ENCODE measurements at places on chromosomes 2 and 18.

GRCh38 chr2:241861264-241861663, 2.6 kb upstream of the PDCD1 start:
- no peak for DNase-seq

- DNase-seq = peak; percentile 21
Measured at GRCh38 chr18:56711708-56712445, 60.7 kb downstream of the WDR7 start.

- DNase-seq = no peak
Measured at GRCh38 chr2:17933256-17933655, 54.8 kb downstream of the KCNS3 start.

GRCh38 chr2:231545105-231545902, 15.1 kb upstream of the NMUR1 start:
- DNase-seq = no peak

GRCh38 chr2:112772322-112772721, 7.9 kb upstream of the CKAP2L start:
- no peak for DNase-seq

GRCh38 chr18:75526038-75526437, 98.5 kb upstream of the SMIM21 start:
- no peak for DNase-seq

DNA sequence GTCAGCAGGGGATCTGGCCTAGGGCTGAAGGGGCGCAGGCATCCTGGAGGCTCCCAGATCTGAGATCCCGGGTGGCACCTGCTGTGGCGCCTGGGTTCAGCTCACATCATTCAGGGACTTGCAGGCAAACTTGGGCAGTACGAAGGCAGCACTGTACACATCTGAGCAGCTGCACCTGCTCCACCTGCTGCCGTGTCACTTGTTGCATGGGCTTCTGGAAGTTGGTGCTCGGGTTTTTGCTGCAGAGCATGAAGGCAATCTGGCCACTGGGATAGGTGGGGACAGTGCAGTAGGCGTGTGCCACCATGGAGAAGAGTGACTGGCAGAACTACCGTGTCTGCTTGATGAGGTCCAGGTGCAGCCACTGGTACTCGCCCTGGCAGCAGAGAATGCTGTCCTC, 48.6 kb downstream of the UGGT1 start:
- DNase-seq = no peak

GRCh38 chr2:153497938-153498629, 19.5 kb upstream of the RPRM start:
- no peak for DNase-seq

DNA sequence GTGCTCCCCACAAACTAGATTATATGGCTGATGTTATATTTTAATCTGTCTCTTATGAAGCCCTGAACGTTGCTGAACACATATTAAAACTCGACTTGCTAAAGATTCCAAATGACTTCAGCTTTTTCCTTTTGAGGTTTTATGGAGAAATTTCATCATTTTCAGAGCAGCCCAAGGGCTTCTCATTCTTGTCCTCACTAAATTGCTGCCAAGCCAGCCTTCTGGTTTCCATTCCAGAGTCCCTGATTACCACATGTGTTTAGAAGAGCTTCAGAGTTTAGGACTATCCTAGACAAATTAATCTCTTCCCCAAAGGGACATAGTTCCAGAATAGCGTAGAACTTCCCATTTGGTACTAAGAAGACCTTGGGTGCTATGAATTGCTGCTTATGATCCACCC, 77.8 kb upstream of the CCDC195 start:
- no peak for DNase-seq

GRCh38 chr2:170191166-170191866, 13.4 kb downstream of the MYO3B start:
- no peak for DNase-seq

- no peak for DNase-seq
Measured at GRCh38 chr2:218289639-218290315, 2.5 kb downstream of the TMBIM1 start.

- DNase-seq = no peak
Measured at GRCh38 chr18:48270929-48271328, 138.3 kb downstream of the ZBTB7C start.

DNA sequence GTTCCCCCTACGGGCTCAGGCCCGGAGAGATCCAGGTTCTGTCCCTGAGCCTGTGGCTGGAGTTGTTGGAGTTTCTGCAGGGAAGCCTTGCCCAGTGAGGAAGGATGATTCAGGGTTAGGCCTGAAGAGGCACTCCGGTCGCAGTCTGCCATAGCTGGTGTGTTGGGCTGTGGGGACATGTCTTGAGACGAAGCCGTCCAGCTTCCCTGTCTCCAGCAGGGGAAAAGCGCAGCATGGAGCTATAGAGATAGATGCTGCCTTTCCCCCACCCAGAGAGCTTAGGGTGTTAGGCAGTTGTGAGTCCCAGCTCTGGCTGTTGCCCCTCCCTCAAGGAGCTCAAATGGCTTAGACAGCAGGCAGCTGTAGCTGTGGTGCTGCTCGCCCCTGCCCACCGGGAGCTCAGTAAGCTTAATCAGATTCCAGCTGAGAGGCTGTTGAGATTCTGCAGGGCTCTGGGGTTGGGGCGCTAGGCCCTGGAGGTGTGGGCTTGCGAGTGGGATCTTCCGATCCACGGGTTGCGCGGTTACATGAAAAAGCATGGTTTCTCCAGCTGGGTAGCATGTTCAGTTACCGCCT, 103.9 kb downstream of the PMAIP1 start:
- no peak for DNase-seq

GRCh38 chr2:9613291-9613690, 17.5 kb downstream of the YWHAQ start:
- DNase-seq = no peak

DNA sequence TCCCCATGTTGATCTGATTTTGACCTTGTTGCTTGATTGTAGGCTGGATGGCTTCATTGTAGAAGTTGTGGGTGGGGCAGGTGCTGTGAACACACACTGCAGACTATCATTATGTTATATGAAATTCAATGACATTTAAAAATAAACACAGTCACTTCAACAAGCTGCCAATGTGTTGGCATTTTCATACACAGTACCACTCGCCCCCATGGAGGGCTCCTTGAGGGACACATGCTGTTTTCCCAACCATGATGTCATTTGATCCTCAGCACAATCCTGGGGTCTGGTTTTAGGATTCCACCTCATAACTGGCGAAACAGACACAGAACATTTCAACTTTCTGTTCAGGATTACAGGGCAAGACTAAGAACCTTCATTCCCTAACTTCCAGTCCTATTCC, 86.9 kb downstream of the ZCCHC2 start:
- DNase-seq = no peak

- no peak for DNase-seq
Measured at GRCh38 chr2:45289997-45290709, 280.9 kb upstream of the SIX2 start.

DNA sequence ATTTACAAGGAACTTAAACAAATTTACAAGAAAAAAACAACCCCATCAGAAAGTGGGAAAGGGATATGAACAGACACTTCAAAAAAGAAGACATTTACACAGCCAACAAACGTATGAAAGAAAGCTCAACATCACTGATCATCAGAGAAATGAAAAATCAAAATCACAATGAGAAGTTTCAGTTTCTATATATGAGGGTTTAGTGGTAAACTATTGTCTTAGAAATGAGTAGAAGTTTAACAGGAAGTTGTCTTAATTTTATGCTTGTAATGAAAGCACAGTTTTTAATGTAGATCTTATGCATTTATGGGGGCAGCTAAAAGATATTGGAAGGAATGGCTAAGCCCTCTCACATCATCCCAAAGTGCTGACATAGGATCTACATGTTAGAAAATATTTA, 325.4 kb downstream of the ERBB4 start:
- DNase-seq = no peak

- DNase-seq = no peak
Measured at GRCh38 chr2:150809103-150809502, 321.6 kb upstream of the RND3 start.

GRCh38 chr2:23556929-23557328, 171.9 kb downstream of the KLHL29 start:
- no peak for DNase-seq

- DNase-seq = no peak
Measured at GRCh38 chr2:47905386-47906156, 727 bp downstream of the FBXO11 start.

DNA sequence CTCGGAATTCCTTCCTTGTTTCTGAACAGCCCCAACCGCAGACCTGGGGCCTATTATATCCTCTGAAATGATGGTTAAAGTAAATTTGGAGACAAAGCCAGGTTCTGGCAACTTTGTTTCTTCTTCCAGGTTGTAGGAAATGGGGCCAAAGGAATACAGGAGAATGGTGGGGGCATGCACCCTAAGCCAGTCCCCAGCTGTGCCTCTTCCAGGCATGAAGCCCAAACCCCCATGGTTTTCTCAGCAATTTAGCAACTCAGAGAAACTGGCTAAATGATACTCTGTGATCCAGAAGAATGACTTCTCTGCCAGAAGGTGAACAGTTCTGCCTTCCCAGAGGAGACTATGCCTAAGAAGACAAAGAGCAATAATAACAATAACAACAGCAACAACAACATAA, 635.0 kb upstream of the FANCL start:
- DNase-seq = no peak

GRCh38 chr2:122206101-122206500, 450.6 kb downstream of the TSN start:
- DNase-seq = no peak

- DNase-seq = no peak
Measured at GRCh38 chr18:49640741-49641140, 78.9 kb downstream of the LIPG start.

DNA sequence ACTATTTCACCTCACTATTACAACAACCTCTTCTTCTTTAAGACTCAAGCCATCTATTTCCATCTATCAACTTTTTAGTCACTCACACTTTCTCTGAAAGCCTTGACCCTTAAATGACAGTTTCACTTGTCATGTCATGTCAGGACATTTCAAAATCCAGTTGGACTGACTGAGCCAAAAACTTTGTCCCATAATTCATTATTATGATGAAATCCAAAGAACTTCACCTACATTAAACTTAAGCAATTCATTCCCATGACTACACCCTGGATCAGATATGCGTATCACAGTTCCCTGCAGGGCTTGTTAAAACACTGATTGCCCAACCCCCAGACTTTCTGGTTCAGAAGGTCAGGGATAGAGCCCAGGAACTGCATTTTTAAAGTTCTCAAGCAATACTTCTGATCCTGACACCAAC, 26.5 kb downstream of the LDAH start:
- DNase-seq = no peak

DNA sequence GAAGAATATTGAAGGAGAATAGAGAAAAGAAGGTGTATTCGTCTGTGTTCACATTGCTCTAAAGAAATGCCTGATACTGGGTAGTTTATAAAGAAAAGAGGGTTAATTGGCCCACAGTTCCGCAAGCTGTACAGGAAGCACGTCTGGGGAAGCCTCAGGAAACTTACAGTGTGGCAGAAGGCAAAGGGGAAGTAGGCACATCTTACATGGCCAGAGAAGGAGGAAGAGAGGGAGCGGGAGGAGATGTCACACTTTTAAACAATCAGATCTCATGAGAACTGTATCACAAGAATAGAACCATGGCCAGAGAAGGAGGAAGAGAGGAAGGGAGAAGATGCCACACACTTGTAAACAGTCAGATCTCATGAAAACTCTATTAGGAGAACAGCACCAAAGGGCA, 159.6 kb upstream of the TPO start:
- DNase-seq = no peak

DNA sequence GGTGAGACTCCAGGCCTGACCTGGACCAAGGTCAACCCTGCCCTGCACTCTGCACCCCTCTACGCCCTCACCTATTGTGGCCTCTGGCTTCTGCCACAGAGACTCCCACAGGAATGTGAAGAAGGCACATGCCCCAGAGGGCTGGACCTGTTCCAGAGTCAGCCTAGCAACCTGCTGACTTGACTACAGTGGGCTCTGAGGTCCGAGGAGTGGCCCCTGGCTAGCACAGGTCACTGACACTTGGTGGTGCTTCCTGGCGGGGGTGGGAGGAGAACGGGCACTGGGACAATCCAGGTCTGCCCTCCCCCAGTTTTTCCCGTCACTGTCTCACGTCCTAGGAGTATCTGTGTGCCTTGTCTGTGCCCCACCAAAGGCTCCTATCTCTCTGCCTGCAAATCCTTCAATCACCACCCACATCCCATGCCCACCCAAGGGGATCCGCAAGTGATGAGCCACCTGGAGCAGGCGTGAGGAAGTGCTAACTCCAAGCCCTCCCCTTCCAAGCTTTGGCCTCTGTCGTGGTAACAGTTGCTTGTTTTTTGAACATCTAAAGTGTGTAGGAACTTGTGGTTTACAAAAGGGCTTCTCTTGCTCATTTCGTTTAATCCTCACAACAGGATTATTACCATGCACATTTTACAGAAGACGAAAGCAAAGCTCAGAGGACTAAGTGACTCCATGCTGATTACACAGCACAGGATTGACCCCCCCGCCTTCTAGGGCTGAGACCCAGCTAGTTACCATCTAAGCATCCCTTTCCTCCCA, 86.2 kb downstream of the MCFD2 start:
- no peak for DNase-seq

- DNase-seq = no peak
Measured at GRCh38 chr18:76456018-76456750, 38.9 kb downstream of the ZNF516 start.

DNA sequence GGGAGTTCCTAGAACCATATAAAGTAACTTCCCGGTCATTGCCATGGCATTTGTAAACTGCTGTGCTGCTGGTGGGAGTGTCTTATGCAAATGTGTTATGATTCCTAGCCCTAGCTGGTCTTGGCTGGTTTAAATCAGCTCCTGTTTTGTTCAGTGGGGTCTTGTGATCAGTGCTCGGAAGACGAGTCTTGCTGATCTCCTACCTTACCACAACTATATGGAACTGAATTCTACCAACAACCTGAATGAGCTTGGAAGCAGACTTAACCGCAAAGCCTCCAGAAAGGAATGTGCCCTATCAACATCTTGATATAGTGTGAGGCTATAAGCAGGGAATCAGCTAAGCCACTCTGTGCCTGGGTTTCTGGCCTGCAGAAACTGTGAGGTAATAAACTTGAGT, 33.5 kb downstream of the POLE4 start:
- DNase-seq = peak; percentile 72

- DNase-seq = no peak
Measured at GRCh38 chr2:203359450-203359849, 31.3 kb downstream of the ABI2 start.

DNA sequence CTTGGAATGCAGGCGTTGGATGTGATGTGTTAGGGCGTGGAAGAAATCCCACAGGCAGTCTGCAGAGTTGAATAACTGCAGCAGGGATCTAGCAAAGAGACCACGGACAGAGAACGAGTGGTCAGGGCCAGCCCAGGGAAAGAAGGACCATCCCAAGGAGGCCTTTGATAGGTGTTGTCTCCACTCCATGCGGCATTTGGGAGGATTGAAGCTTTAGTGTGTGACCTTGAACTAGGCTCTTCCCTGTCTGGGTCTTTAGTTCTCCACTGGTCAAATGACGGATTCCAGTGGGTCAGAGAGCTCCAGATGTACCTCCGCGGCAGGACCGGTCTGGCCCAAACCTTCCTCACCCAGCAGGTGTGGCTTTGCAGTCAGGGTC, 18.4 kb downstream of the GREB1 start:
- no peak for DNase-seq

GRCh38 chr18:48866028-48866733, 84.6 kb downstream of the SMAD7 start:
- peak; percentile 35 for DNase-seq
